ENCODE measurements at places on chromosomes 13 and 19. TPM values are rescaled to one million over a fixed set of nuclear protein-coding genes. Genes with fewer than 3 reads are reported as not detected.

DNA sequence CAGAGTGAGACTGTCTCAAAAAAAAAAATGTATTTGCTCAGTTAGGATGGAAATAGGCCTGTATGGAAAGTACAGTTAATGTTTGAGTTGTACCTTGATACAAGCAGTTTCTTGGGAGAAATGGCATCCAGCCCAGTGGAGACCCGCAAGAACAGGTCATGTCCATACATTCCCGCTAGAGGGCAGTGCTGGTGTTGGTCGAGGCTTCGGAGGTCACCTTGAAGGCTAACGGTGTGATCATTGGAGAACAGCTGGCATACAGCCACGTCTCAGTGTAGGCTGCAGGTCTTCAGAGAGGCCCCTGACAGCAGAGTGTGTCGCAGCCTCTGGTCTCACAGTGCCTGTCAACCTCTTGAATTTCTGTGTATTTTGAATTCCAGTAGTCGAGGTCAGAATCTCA, 7.5 kb downstream of the ZNF610 start:
- H3K4me3 ChIP-seq: no peak overlapping the region
- H3K27me3 ChIP-seq: no peaks in the 10 kb centered on the region
- no peaks in the 10 kb centered on the region for H3K36me3 ChIP-seq
- no peak overlapping the region for H3K27ac ChIP-seq
- DNase-seq: peak; percentile 51

DNA sequence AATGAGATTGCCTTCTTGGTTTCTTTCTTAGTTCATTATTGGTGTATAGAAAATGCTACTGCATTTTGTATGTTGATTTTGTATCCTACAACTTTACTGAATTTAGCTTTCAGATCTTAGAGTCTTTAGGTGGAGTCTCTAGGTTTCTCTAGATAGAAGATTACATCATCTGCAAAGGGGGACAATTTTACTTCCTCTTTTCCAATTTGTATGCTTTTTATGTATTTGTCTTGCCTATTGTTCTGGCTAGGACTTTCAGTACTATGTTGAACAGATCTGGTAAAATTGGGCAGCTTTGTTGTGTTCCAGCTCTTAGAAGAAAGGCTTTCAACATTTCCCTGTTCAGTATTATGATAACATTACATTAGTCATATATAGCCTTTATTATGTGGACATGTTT, 101.0 kb upstream of the SPRY2 start:
- no peaks in the 10 kb centered on the region for H3K27me3 ChIP-seq
- no peaks in the 10 kb centered on the region for H3K36me3 ChIP-seq
- no peak overlapping the region for H3K27ac ChIP-seq

- no peaks in the 10 kb centered on the region for H3K27me3 ChIP-seq
- H3K27ac ChIP-seq: no peak overlapping the region
- H3K36me3 ChIP-seq: peaks cover 22% of the 10 kb centered on the region
- H3K4me3 ChIP-seq: no peak overlapping the region
These were observed 12.9 kb downstream of the SAE1 start for GRCh38 chr19:47143322-47144073.

DNA sequence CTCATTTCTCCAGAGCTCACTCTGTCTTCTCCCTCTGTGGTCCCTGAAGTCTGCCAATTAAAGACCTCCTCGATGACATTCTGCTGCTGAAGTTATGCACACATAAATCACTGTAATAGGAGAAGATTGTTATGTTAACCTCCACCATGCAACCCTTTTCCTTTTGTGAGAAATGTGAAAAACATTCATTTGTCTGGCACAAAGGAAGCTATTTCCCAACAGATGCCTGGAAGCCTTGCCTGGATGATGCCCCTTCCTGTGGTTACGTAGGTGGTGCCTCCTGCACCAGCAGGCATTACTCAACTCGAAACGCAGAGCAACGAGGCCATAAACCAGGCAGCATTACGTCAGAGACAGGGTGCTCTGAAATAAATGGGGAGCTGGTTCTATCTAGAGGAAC, 327.4 kb upstream of the ZNF507 start:
- no peak for DNase-seq
- no peaks in the 10 kb centered on the region for H3K36me3 ChIP-seq
- no peaks in the 10 kb centered on the region for H3K4me1 ChIP-seq
- no peaks in the 10 kb centered on the region for H3K27me3 ChIP-seq
- H3K27ac ChIP-seq: no peak overlapping the region
- no peak overlapping the region for H3K4me3 ChIP-seq

DNA sequence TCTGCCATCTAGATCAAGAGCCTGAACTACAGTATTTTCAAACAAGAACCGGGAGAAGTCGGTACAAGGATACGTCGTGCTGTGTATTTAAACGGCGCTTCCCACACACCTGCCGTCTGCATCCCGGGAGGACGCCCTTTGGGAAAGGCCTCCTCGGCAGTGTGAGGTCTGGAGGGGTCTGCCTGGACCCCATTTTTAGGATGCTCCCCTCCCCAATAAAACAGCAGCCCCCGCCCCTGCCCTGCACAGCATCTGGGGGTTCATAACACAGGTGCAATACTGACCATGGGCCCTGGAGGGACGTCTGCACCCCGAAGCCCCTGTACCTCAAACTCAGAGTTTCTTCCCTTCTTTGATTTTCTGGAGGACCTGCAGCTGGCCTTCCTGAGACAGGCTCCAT, 4.1 kb upstream of the C13orf46 start:
- H3K4me1 ChIP-seq: peaks cover 3% of the 10 kb centered on the region
- H3K36me3 ChIP-seq: peaks cover 5% of the 10 kb centered on the region
- no peak overlapping the region for H3K27ac ChIP-seq
- no peaks in the 10 kb centered on the region for H3K27me3 ChIP-seq

DNA sequence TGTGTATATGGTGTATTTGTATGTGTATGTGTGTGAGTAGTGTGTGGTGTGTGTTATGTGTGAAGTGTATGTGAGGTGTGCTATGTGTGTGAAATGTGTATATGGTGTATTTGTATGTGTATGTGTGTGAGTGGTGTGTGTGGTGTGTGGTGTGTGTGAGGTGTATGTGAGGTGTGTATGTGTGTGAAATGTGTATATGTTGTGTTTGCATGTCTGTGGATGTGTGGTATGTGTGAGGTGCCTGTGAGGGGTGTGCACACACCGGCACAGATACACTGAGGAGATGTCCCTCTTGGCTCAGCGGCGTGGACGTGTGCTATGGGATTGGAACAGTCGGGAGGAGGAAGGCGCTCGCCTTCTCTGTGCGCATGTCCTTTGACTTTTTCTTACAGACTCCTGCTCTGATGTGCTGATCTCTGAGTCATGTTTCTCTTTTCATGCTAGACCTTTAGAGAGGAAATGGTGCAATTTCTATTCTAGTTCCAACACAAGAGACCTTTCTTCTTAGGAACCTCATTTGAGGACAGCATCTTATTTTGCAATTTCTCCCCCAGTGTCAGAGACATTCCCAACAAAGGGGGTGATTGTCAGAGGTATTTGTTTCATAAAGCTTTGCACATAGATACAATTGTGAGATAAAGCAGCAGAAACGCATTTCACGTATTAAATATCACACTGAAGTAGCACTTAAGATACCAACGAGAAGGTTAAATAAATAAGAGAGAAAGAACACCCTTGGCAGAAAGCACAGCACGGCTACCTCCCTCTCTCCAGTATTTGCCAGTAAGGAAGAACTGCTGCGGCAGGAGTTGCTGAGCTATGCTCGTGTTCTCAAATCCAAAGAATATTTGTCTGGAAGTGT, 11.3 kb upstream of the TNFRSF19 start:
- no peak for DNase-seq
- H3K27me3 ChIP-seq: no peaks in the 10 kb centered on the region
- H3K4me3 ChIP-seq: no peak overlapping the region
- H3K4me1 ChIP-seq: no peaks in the 10 kb centered on the region

DNA sequence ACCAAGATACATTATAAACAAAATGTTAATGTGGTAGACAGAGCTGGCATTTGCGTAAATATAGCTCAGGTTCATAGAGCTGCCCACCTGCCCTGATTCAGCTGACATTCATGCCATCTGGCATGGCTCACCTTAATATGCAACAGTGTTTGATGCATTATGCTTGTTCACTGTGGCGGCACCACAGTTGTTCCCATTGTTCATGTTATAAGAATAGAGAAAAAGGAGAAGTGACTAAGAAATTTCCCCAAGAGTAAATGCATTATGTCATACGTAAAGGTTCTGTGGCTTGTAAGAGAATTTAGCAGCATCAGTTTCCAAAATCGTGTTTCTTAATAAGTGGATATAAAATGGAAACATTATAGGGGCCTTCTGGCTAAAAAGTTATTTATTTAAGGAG, 4.5 kb downstream of the CCNA1 start:
- H3K36me3 ChIP-seq: no peaks in the 10 kb centered on the region
- no peak overlapping the region for H3K4me3 ChIP-seq
- H3K27me3 ChIP-seq: peaks cover 7% of the 10 kb centered on the region
- H3K4me1 ChIP-seq: no peaks in the 10 kb centered on the region

DNA sequence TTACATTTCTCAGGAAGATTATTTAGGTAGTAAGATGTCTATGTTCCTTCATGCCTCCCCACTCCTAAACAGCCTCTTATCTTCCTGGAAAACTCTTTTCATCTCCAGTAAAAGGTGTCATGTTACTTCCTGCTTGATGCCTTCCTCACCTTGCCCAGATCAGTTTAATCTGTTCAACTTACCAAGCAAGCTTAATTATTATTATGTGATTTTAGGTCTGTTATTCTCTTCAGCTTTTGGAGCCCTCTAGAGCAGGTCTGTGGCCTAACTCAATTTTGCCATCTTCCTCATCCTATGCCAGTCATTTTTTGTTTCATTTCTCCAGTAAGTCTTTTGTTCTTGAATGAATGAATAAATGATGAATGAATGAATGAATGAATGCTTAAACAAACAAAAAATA, 528.4 kb downstream of the DCT start:
- DNase-seq: no peak
- H3K27ac ChIP-seq: no peak overlapping the region
- no peaks in the 10 kb centered on the region for H3K36me3 ChIP-seq
- H3K27me3 ChIP-seq: no peaks in the 10 kb centered on the region

DNA sequence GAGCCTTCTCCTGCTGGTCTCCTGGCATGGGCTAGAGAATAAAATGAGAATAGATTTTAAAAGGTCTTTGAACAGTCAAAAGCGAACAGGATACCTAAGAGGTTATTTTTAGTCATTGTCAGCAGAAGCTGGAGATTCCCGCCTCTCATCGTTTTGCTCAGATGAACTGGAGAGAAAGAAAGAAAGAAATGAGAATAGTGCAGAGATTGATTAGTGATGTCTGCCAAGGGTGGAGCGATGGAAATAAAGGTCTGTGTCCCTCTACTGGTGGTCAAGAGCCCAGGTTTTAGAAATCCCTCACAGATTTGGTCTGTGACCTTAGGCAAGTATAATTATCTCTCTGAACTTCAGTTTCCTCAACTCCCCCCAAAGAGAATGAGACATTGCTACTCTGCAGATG, 5.3 kb downstream of the NCAN start:
- no peaks in the 10 kb centered on the region for H3K36me3 ChIP-seq
- no peak overlapping the region for H3K4me3 ChIP-seq
- H3K27me3 ChIP-seq: no peaks in the 10 kb centered on the region
- no peak overlapping the region for H3K27ac ChIP-seq
- no peak for DNase-seq
- no peaks in the 10 kb centered on the region for H3K4me1 ChIP-seq

DNA sequence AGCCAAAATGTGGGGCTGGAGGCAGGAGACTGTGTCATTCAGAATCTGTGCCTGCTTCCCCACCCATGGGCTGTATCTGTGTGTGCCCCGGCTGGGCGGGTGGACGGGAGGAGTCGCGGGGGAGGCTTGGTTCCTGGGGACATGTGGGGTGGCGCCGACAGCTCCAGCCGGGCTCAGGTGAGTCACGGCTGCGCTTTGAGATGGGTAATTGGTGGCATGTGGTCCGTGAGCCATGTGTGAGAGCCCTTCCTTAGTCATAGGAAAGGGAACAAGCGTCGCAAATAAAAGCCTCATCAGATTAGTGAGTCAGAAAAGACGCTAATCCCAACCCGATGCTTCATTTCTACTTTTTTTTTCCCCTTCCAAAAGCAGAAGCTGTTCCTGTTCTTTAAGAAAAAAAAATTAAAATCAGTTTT, 118.6 kb upstream of the ZNF536 start:
- no peak for DNase-seq
- H3K4me3 ChIP-seq: no peak overlapping the region
- no peaks in the 10 kb centered on the region for H3K4me1 ChIP-seq
- no peak overlapping the region for H3K27ac ChIP-seq
- H3K36me3 ChIP-seq: no peaks in the 10 kb centered on the region
- peaks cover 3% of the 10 kb centered on the region for H3K27me3 ChIP-seq

The RFPL4AL1 gene
- 0.33 TPM for total RNA-seq

Data from liver (tissue), 10 donors.